Brain microvascular endothelial cell (primary cell): ENCODE measurements at places on chromosomes 5 and 9.

DNA sequence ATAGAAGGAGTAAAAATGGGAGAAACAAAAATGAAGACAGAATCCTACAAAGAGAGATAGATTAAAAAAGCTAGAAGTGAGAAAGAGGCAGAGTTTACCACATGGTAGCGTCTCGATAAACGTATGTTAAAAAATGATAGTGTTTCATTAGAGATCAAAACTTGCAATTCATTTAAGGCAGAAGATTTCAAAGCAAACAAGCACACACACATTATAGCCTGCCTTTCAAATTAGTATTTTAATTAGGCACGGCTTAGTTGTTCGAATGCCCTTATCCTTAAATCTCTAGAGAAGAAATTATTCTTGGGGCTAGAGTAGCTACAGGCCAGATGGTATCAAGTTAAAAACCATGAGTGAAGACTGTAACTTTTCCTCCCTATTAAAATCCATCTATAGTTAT lies 6.0 kb downstream of the STOM start:
- DNase-seq: no peak

GRCh38 chr9:105318729-105319191 lies 74.3 kb downstream of the SLC44A1 start:
- DNase-seq: no peak

- DNase-seq: no peak
These were observed 336.3 kb upstream of the KIF2A start for GRCh38 chr5:61969755-61970154.

DNA sequence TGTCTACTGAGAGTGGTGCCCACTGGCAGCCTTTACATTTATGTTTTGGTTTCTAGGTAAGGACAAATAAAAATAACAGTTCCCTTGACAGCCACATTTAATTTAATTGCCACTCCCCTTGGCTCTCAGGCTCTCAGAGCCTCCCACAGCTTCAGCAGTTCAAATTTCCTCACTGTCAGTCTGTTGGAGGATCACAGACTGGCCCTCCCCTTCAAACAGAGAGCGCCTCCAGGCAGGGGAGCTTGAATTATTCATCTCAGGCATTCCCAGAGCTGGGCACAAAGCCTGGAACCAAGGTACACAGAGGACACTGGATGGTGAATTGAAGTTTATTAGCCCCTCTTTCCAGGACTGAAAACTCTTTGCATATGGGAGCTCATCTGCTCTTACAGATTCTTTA lies 407.7 kb downstream of the SPOCK1 start:
- no peak for DNase-seq

DNA sequence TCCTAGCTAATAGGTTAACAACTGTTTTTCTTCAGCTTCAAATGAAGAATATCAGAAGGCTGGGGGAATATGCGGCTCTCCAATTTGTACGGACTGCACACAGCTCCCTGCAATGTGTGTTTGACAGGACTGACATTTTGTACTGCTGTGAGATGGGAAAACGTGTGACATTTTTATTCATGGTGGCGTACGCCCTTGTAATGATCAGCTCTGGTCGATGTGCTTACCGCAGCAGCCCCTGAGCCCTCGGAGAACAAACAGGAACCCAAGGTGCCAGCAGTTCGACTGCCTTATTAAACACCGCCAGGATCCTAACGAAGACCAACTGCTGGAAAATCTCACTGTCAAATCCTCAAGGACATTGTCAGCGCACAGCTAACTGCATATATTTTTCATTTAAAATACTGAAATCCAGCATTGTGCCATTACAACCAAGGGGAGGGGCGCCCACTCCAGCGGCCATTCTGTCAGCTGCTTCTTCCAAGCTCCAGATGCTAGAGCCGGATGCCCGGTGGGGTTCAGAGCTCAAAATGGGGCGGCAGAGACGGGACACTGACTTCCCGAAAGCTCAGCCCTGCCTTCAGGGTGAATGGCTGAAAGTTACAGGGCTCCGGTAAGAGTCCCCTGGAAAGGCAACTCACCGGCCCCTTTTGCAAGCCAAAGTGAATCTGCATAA lies 66.8 kb downstream of the CRB2 start:
- no peak for DNase-seq

DNA sequence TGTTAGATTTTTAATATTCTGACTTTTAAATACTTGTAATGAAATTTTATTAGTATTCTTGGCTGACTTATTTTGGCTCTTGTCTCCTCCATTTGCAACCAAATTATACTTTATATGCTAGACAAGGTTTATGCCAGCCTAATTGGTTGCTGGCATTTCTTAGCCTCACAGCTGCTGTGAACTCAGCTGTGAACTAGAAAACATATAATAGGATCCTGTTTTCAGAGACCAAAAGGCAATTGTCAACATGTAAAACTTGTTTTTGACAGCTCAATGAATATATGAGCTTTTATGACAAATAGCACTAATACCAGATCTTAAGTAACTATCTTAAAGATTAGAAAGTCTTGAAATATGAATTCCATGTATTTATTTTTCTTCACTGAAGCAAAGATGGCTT lies 25.9 kb downstream of the KIF2A start:
- DNase-seq: no peak

- peak; percentile 49 for DNase-seq
These were observed 784 bp downstream of the NLN start for GRCh38 chr5:65722575-65723403.

DNA sequence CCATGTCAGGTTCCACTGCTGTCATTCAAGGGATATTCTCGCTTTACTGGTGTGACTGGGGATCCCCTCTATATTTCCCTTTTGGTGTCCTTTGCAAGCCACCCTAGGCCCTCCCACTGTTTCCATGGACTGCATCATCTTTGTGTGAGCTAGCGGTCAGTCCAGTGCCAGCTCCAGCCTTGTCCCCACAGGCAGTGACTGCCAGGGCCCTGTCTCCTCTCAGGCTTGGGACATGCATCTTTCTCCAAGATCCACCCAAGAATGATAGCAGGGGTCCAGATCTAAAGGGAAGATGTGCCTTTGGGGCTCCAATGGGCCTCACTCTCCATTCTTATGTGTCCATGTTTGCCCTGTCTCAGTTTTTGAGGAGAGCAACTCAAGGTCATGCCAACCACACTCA lies 37.8 kb upstream of the NXNL2 start:
- no peak for DNase-seq

DNA sequence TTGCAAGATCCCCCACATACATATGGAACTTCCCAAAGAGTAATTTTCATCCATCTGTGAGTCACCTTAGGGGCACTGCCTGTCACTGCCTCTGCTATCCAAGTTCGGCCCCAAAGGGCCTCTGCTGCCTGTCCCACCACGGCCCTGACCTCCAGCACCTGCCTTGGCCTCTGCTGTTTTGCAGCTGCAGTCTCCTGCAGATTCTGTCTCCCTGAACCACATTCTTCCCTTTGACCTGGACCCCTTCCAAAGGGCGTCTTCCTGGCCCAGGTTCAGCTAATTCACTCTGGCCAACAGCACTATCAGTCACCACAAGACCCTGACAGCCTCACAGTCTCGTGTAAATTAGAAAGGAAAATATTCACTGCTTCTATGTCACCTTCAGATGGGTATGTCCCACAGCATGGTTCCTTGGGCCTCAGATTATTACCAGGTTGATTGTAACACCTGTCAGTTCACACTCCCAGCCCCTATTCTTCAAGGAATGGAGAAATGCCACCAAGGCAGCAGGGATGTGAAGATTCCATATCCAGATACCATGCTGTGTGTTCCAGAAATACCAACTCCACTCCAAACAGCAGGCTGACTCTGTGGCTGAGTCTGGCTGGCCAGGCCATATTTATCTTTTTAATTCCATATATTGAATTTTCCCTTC lies 479.3 kb downstream of the ARHGEF28 start:
- no peak for DNase-seq

GRCh38 chr9:86344818-86345217 lies 9.4 kb downstream of the TUT7 start:
- DNase-seq: no peak

GRCh38 chr5:98880151-98880550 lies 48.7 kb downstream of the CHD1 start:
- DNase-seq: peak; percentile 28

- DNase-seq: no peak
These were observed 47.9 kb downstream of the MAMDC2 start for GRCh38 chr9:70091572-70091971.

DNA sequence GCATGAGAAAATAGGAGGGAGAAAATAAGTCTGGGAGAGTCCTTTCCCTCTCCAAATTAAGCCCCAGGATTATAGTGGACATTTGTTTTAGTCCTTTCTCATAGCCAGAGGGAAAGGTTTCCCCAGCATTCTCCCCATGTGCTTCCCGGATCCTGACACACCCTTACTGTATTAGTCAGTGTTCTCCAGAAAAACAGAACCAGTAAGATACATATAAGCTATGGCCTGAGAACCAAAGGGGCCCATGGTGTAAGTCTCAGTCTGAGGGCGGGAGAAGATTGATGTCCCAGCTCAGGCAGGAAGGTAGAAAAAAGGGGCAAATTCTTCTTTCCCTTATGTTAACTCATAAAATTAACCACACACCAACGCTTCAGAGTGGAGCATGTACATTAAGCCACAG lies 25.6 kb upstream of the SPATA31D4 start:
- no peak for DNase-seq

DNA sequence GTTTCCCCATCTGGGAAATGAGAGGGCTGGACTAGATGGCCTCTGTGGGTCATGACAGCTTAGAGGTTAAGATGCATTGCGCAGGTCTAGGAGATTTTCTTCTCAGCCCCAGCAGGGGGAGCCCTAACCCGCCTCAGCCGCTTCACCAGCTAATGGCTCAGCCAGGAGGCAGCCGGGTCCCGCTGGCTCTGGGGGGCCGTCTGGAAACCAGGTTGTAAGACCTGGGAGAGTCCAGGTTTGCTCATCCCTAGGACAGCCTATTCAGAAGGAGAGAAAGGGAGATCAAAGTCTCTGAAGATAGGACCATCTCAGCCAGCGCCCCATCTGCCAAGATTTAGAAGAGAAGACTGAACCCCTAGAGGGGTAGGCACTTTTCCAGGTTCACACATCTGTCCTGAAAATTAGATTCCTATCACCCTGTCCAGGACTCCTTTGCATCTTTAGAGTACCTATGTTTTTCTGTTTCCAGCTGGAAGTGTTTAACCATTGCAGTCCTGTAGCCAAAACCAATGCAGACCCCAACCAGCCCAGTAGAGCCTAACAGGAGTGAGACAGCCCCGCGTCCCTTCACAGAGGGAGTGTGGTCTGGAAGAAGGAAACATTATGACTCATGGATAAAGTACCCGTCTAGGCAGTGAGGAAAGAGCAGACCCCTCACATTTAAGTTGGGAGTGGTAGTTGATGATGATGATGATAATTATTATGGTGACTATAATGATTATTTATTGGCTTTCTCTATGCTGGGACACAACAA lies 27.5 kb downstream of the SPARC start:
- peak; percentile 75 for DNase-seq

- DNase-seq: no peak
These were observed 11.0 kb downstream of the B4GALT7 start for GRCh38 chr5:177610770-177611445.

GRCh38 chr5:154626876-154627557 lies 128.2 kb upstream of the LARP1 start:
- no peak for DNase-seq

- DNase-seq: no peak
These were observed 536.6 kb downstream of the PDE4D start for GRCh38 chr5:59356813-59357380.

GRCh38 chr9:131349522-131349880 lies 44.4 kb upstream of the PRRC2B start:
- DNase-seq: no peak

GRCh38 chr5:62662521-62662920 lies 83.9 kb downstream of the LRRC70 start:
- no peak for DNase-seq

- peak; percentile 63 for DNase-seq
These were observed 187.7 kb upstream of the KCNN2 start for GRCh38 chr5:114174131-114174530.

DNA sequence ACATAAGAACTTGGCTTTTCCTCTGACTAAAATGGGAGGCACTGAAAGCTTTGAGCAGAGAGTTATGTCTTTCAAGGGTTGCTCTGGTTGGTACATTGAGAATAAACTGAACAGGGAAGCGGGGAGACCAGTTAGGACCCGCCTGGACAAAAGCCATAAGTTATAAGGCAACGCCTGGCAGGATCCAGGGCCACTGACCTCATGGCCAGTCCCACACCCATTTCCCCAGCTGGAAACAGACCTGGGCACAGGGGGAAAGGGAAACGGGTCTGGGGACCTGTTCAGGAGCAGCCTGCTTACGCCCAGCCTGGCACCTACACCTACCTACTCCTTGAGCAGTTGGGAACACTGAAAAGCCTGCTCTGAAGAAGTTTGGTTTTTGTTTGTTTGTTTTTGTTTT lies 1.3 kb downstream of the SPINK4 start:
- no peak for DNase-seq
